ENCODE measurements at places on chromosomes 2 and 18.

- DNase-seq, result peak; percentile 34
Observed at GRCh38 chr2:219308142-219309101, 779 bp downstream of the PTPRN start.

GRCh38 chr2:188518381-188518780, 226.7 kb downstream of the GULP1 start:
- DNase-seq, result no peak

DNA sequence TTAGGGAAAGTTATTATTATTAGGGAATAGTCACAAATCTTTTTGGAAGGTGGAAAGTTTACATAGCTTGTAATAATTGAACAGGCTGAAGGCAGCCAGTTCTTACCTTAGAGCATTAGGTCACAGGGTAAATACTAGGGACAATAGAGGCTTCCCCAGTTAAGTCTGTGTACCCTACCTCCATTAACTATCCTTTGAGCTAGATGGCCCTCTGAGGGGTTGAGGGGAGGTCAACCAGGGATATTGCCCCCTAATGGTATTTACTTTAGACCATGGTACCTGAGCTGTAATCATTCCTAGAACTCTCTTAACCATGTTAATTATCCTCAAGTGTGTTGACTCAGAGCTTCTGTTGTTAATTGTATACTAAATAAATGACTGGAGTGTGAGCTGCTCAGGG, 120.5 kb upstream of the SCN7A start:
- no peak for DNase-seq

DNA sequence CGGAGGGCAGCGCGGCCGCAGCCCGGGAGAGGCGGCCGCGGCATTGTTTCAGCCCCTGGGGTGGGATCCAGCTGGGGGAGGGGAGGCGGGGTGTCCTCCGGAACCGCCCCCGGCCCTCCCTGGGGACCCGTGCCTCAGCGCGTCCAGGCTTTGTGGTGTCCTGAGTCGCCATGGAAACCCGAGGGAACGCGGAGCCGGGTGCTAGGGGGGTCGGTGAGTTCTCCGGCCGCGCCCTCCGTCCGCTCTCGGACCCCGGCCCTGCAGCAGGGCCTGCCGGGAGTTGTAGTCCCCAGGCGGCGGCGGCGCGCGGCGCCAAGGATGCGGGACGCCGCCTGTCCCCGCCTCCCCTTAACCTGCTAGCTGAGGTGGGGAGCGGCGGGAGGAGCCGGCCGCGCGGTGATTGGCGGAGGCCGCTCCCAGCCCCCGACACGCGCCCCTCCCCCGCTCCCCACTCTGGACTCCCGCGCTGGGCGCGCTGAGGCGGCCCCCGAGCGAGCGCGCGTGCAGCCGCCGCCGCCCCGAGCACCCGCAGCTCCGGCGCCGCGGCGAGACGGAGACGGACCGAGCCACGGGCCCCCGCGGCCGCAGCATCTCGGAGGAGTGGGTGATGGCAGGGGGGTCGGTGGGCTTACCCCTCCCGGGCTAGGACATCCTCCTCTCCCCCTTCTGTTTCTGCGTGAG, at the start of gene DPYSL5:
Gene DPYSL5, plus strand, starts transcription at position 478 of the 681 bp plus-strand sequence. CDS start 50,368 bp downstream, outside the sequence.
- DNase-seq, result peak; percentile 98

GRCh38 chr18:43620936-43621335, 343.6 kb upstream of the SYT4 start:
- DNase-seq, result peak; percentile 30

DNA sequence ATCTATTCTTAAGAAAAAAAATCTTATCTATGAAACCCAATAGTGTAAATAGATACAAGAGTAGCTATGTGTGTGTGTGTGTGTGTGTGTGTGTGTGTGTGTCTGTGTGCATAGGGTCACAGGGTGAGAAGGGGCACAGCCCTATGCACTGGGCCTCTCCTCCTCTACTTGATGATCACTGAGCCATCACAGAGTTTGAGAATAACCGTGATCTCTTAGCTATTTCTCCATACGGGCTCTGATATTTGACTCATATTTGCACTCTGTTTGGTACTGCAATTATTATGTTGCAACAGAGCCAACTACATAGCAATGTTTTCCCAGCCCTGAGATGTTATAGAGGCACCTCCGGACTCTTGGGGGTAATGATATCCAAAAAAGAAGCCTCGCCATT, 28.8 kb upstream of the SLC40A1 start:
- no peak for DNase-seq

DNA sequence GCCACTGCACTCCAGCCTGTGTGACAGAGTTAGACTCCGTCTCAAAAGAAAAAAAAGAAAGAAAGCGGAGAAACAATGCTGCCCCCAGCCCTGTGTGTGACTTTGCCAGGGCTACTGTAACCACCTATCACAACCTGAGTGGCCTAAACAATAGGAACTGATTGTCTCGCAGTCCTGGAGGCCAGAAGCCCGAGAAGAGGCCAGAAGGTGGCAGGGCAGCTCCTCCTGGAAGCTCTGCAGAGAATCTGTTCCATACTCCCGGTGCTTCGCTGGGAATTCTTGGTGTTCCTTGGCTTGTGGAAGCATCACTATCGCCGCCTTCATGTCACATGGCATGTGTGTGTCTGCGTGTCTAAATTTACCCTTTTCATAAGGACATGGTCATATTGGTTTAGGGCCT, 14.4 kb upstream of the RAB17 start:
- no peak for DNase-seq

DNA sequence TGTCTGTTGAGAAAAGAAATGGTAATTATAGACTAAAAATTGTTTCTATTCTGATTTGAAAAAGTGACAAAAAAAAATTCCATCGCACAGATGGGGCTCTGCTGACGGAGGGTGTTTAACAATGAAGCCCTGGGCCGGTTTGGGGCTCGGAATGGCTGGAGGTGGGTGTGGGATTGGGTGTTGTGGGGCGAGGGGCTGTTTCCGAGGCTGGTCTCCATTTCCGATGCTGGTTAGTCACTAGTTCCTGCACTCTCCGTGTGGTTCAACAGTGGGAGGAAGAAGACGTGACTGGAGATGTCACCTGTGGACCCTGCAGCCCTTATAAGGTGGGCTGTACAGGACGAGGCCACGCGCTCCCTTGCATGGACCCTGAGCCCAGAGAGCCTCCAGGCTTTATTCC, 143.2 kb downstream of the KLHL29 start:
- DNase-seq, result no peak

GRCh38 chr2:28228434-28228995, 164.1 kb upstream of the FOSL2 start:
- no peak for DNase-seq

DNA sequence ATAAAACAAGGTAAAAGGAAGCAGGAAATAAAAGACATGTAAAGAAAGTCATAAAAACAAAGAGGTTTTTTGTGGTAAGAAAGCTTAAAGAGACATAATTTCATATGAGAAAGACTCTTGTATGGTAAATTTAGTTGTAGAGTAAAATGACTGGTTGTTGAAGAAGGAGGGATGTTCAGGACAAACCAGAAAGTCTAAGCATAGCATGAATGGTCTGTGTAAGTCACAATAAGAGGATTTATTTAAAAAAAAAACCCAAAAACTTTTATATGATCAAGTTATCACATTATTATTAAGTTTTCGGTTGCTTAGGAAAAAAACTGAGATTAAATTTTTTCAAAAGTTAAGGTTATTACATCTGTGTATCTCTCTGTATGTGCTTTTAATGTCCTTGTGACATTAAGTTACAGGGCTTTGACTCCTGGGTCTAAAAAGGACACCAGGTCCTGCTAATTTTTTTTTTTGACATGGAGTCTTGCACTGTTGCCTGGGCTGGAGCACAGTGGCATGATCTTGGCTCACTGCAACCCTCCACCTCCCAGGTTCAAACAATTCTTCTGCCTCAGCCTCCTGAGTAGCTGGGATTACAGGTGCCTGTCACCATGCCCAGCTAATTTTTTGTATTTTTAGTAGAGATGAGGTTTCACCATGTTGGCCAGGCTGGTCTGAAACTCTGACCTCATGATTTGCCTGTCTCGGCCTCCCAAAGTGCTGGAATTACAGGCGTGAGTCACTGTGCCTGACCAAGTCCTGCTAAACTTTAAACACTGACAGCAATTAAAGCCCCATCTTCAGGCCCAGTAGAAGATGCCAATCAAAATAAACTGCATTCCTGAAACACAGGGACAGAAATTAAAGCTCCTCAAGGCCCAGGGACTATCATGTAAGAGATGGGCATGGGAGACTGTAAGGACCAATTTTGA, 14.2 kb upstream of the OXER1 start:
- no peak for DNase-seq

DNA sequence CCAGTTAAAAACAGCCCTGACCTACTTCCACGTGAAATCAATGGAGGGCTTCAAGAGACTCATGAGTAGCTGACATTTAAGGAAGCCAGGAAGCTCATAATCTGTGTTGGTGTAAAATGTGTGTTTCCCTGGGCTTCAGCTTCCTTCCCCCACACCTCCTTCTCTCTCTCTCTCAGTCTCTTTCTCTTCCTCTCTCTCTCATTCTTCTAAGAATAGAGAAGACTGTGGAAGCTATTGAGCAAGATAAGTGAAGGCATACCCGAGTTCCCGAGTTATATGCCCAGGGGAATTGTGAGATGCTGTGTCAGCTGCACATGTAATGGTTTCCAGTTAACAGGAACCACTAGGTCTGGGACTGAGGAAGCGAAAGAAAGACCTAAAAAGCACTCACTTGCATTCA, 199.4 kb downstream of the NYAP2 start:
- no peak for DNase-seq

DNA sequence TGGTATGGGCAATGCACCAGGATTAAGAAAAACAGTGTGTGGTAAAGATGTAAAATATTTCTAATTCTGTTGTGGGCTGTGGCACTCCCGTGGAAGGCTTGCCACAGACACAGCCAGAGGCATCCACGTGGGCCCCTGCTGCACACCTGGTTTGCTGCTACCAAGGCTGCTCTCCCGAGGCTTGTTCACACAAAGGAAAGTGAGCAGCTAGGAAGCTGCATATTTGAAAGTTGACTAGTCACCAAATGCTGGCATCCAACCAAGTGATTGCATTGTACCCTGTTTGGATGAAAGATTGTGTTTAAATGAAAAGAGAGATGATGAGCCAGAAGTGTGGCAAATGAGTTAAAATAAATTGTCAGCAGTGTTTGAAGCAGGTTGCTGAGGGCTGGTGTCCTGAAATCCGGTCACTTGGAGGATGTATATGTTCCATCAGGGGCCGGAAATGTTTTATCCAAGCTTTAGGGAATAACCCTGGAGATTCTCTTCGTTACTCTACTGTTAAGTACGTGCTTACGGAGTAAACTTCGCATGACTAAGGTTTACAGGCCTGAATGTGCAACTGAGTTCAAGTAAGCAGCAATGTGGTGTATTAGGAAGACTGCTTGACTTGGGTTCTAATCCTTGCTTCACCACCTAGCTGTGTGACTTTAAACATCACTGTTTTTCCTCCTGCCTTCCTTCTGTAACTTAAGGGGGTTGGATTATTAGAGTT, 86.1 kb downstream of the MSH2 start:
- DNase-seq, result peak; percentile 9

- peak; percentile 30 for DNase-seq
Observed at GRCh38 chr2:230798769-230799399, 65.9 kb upstream of the ITM2C start.
